ENCODE measurements at places on chromosomes 13 and 19.

DNA sequence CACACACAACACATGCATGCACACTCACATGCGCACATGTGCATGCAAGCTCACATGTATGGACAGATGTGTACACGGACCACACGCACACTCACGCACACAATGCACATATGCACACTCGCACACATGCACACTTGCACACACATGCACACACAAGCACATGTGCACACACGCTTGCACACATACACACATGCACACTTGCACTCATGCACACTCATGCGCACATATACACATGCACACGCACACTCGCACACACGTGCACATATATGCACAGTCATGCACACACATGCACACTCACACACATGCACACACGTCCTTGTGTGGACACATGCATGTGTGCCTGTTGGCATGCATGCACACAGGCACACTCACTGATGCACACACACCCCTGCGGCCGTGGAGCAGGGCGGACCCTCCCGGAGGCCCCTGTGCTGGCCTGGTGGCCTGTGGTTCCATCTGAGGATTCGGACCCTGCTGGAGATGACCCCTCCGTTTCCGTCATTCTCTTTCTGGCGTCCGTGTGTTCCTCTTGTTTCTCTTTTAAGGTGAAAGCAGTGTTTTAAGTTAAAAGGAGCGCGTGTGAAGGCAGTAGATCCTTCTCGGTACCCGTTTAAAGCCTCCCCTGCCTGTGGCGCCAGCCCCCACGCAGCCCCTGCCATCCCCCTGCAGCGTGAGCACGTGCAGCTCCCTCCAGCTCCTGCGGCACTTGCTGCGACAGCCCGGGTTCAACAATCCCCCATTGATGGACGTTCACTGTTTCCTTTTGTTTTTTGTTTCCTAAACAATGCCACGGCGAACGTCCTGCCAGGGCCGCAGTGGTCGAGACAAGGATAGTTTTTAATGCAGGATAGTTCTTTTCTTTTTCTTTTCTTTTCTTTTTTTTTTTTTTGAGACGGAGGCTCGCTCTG is 5.6 kb downstream of the NDUFS7 start:
- no peak for DNase-seq
- peaks cover 17% of the 10 kb centered on the region for H3K36me3 ChIP-seq
- H3K4me1 ChIP-seq: no peaks in the 10 kb centered on the region
- H3K27ac ChIP-seq: no peak overlapping the region
- no peaks in the 10 kb centered on the region for H3K27me3 ChIP-seq

- H3K4me3 ChIP-seq: peak overlapping the region; percentile 98
- H3K27ac ChIP-seq: no peak overlapping the region
- no peak for DNase-seq
- peaks cover 10% of the 10 kb centered on the region for H3K4me1 ChIP-seq
- H3K36me3 ChIP-seq: peaks cover 5% of the 10 kb centered on the region
Observed at GRCh38 chr19:19406878-19407632, 1.6 kb downstream of the GATAD2A start.

DNA sequence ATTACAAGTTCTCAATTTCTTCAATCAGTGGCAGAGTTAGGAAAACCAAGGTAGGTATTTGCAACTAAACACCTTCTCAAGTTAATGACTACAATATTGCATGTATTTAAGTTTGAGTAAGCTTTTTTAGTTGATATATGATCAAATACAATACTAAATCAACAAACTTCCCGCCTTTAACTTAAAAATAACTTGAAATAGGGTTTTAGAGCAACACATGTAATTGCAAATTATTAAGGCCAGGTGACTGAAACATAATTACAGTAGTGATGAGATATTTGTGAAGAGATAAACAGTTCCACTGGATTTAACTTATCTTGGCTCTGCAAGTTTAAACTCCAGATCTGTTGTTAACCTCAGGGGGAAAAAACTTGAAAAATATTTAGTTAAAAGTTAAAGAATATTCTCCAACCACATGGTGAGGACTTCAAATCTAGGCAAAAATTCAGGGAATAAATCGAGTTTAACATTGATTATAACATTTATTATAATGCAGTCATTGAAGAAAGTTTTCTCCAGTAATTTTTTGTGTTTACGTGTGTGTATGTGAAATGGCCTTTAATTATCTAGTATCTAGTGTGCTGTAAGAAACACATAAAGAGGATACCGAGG is 3.6 kb downstream of the DACH1 start:
- peak overlapping the region; percentile 97 for H3K4me3 ChIP-seq
- H3K4me1 ChIP-seq: no peaks in the 10 kb centered on the region
- no peak for DNase-seq
- no peaks in the 10 kb centered on the region for H3K36me3 ChIP-seq
- H3K27me3 ChIP-seq: peaks cover 21% of the 10 kb centered on the region
- H3K27ac ChIP-seq: no peak overlapping the region

DNA sequence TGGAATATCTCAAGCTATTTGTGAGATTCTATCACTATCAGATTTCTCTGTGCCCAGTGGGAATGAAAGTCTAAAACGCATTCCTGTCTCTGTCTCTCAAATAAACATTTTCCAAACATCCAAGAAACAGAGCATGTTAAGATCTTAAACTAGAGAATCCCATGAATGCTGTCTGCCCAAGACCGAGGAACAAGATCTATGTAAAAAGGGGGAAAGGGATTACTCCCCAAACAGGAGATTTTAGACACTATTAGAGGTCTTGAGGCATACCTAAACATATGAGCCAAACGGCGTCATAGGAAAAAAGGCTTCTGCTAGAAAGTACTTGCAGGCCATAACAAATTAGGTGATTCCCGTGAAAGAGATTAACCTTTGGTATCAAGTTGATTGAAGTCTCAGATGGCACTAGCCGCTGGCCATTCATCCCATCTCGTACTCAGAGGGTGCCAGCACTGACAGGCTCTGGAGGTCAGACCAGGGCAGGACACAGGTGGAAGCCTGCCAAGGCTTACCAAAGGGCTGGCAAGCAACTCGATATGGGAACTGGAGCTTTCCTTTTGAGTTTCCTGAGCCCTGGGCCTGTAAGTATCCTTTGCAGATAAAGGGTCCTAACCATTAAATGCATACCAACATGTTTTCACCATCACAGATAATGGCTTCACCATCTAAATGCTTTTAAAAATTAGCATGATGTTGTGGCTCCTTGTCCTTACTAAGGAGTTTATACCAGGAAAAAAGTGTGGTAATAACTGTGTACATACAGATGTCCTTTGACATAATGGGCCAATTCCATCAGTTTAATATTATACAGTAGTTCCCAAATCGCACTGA is 225.2 kb downstream of the FOXO1 start:
- H3K4me3 ChIP-seq: no peak overlapping the region
- DNase-seq: no peak
- no peaks in the 10 kb centered on the region for H3K27me3 ChIP-seq
- peaks cover under 1% of the 10 kb centered on the region for H3K36me3 ChIP-seq

- H3K4me1 ChIP-seq: no peaks in the 10 kb centered on the region
- H3K27me3 ChIP-seq: no peaks in the 10 kb centered on the region
- H3K27ac ChIP-seq: no peak overlapping the region
- H3K36me3 ChIP-seq: peaks cover 14% of the 10 kb centered on the region
- H3K4me3 ChIP-seq: no peak overlapping the region
Observed at GRCh38 chr13:97454699-97455098, 20.7 kb downstream of the RAP2A start.

DNA sequence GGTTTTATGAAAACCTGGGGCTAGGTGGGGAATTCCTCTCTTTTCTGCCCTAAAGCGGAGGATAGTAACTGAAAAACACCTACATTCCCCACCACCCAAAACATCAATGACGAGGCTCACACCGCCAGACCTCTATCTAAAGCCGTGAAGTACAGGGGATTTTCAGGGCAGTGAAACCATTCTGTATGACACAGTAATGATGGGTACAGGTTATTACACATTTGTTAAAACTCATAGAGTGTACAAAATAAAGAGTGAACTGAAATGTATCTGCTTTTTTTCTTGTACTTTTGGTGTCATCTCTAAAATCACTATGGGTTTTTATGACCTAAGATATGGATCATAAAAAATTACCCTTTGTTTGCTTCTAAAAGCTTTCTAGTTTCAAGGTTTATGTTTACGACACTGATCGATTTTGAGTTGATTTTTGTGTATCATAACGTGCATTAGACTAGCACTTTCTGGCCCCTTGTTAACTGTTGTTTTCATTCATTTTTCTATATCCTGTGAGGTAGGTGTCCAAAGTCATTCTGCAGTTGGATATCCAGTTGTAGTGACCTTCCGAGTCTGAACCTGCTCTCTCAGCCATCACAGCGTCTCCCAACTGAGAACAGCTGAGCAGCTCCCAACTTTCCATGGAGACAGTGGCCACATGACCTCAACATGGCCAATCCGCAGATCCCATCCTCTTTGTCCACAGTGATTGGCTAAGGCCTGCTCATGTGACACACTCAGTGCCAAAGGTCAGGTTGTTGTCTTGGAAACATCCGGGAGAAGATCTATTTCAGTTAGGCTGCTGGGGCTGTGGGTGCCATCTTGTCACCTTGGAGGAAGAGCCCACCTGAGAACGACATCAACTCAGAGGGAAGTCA is 10.3 kb downstream of the MBD3L2B start:
- H3K4me1 ChIP-seq: no peaks in the 10 kb centered on the region
- H3K36me3 ChIP-seq: peaks cover 6% of the 10 kb centered on the region
- no peaks in the 10 kb centered on the region for H3K27me3 ChIP-seq
- no peak overlapping the region for H3K27ac ChIP-seq
- DNase-seq: no peak
- no peak overlapping the region for H3K4me3 ChIP-seq

- H3K27ac ChIP-seq: no peak overlapping the region
- H3K4me1 ChIP-seq: no peaks in the 10 kb centered on the region
- H3K4me3 ChIP-seq: no peak overlapping the region
Observed at GRCh38 chr19:34337739-34338138, 27.3 kb upstream of the GPI start.

- DNase-seq: no peak
- H3K27me3 ChIP-seq: no peaks in the 10 kb centered on the region
- no peak overlapping the region for H3K4me3 ChIP-seq
- H3K27ac ChIP-seq: no peak overlapping the region
Observed at GRCh38 chr13:57030671-57031070, 110.0 kb upstream of the PRR20A start.

- H3K36me3 ChIP-seq: peaks cover 22% of the 10 kb centered on the region
- DNase-seq: no peak
- no peaks in the 10 kb centered on the region for H3K27me3 ChIP-seq
- H3K27ac ChIP-seq: no peak overlapping the region
- peak overlapping the region; percentile 43 for H3K4me3 ChIP-seq
Observed at GRCh38 chr19:2331601-2332246, 3.2 kb downstream of the SPPL2B start.

- no peaks in the 10 kb centered on the region for H3K36me3 ChIP-seq
- no peak overlapping the region for H3K27ac ChIP-seq
- no peak for DNase-seq
- H3K4me1 ChIP-seq: no peaks in the 10 kb centered on the region
- H3K4me3 ChIP-seq: no peak overlapping the region
Observed at GRCh38 chr19:46533078-46533620, 37.5 kb upstream of the PNMA8B start.

DNA sequence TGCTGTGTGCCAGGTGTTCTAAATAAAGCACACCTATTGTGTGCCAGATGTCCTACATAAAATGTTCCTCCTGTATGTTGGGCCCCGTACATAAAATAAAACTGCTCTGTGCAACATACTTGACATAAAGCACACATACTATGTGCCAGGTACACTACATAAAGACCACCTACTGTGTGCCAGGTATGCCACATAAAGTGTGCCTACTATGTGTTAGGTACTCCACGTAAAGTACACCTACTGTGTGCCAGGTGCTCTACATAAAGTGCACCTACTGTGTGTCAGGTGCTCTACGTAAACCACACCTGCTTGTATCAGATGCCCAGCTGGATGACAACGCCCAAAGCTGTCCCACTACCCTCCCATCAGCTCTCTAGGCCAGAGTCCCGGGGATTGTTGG is 5.8 kb upstream of the OR10H5 start:
- H3K27ac ChIP-seq: no peak overlapping the region
- H3K27me3 ChIP-seq: no peaks in the 10 kb centered on the region
- no peak for DNase-seq
- H3K4me1 ChIP-seq: no peaks in the 10 kb centered on the region
- H3K36me3 ChIP-seq: peaks cover 13% of the 10 kb centered on the region

DNA sequence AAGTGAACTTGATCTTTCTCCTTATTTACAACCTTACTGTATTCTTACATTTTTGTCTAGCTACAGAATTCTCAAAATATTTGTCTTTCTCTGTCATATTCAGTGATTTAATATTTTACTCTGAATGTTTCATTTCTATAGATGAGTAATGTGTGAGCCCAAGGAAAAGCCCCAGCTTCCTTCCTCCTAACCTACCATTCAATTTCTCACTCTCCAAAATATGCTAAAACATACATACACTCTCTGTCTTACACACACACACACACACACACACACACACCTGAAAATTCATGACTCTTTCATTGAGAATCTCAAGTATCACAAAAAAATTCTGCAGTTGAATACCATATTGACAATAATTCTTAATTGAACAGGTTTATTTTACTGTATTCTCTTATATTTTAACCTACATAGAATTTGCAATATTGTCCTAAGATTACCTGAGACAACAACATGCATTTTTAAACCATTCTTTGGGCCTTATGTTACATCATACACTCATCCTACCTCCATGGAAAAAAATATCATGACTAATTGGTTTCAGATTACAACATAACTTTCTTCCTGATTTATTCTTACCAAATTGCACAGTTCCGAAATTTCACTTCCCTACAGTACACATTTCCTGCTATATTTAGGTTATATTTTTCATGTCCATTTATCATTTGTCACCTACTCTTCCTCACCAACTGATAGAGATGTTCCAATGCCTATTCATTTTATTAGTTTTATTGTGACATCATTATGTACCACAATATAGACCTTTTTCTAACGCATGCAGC is 1965.6 kb upstream of the PCDH20 start:
- no peak for DNase-seq
- H3K4me3 ChIP-seq: no peak overlapping the region
- no peaks in the 10 kb centered on the region for H3K36me3 ChIP-seq
- H3K4me1 ChIP-seq: no peaks in the 10 kb centered on the region
- H3K27ac ChIP-seq: no peak overlapping the region
- no peaks in the 10 kb centered on the region for H3K27me3 ChIP-seq

DNA sequence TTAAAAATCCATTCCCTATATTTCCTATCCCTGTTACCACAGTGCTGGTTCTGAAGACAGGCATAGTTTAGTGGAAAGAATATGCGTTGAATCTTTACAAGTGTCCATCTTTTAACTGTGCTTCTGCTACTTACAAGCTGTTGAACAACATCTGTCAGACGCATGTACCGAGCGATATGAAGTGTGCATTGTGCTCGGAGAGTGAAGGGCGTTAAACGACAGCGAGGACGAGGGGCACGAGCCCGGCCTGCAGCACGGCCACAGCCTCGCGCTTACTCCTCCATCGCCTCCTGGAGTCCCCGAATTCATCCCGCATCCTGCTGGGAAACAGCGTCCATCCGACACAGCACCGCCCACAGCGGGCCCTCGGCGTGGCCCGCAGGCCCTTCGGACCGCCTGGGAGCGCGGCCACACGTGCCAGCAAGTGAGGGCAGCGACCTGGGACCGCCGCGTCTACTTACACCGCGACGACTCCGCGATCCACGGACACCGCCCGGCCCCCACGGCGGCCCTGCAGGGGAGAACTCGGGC is 514 bp downstream of the PCID2 start:
- H3K27me3 ChIP-seq: no peaks in the 10 kb centered on the region
- DNase-seq: peak; percentile 47
- H3K4me1 ChIP-seq: no peaks in the 10 kb centered on the region
- peaks cover 37% of the 10 kb centered on the region for H3K36me3 ChIP-seq
- H3K4me3 ChIP-seq: peak overlapping the region; percentile 89

- H3K4me3 ChIP-seq: no peak overlapping the region
- no peak for DNase-seq
- H3K27ac ChIP-seq: no peak overlapping the region
- H3K27me3 ChIP-seq: no peaks in the 10 kb centered on the region
- no peaks in the 10 kb centered on the region for H3K4me1 ChIP-seq
Observed at GRCh38 chr13:106449096-106449495, 86.4 kb downstream of the EFNB2 start.
